Progenitor cell of endocrine pancreas (in vitro differentiated cells): ENCODE measurements at places on chromosomes 7 and 10.

DNA sequence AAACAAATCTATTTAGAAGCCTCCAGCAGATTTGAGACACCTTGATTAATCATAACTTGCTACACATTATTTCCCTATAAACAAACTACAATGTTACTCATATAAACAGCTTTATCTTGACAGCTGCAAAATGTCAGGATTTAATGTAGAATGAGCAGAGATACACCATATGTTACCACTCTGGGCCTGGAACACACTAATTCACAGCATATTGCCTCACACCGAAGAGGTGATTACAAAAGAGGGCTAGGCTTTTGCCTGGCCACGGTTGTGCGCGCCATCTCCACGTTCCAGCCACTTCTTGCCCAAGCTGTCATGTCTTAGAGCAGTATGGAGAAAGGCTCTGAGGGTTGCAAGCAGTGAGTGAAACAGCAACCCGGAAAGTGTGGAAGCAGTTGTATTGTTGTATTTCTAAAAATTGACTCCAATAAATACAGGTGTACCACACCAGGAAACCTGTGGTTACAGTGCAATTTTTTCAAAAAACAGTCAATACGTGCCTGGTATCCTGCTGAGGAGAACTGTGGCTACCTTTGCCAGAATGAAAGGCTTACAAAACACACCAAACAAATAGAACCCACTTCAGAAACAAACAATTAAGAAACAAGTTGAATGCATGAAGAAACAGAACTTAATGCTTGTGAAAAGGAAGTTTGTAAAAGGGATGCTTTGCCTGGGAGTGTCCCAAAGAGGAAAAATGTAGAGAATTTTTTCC lies 498.1 kb downstream of the PLXNA4 start:
- no peak for DNase-seq

- no peak for DNase-seq
Observed at GRCh38 chr7:26337232-26337865, 45.7 kb downstream of the SNX10 start.

- DNase-seq: no peak
Observed at GRCh38 chr7:18532813-18533212, 37.3 kb downstream of the HDAC9 start.

- no peak for DNase-seq
Observed at GRCh38 chr10:2964632-2965296, 102.6 kb upstream of the PFKP start.

DNA sequence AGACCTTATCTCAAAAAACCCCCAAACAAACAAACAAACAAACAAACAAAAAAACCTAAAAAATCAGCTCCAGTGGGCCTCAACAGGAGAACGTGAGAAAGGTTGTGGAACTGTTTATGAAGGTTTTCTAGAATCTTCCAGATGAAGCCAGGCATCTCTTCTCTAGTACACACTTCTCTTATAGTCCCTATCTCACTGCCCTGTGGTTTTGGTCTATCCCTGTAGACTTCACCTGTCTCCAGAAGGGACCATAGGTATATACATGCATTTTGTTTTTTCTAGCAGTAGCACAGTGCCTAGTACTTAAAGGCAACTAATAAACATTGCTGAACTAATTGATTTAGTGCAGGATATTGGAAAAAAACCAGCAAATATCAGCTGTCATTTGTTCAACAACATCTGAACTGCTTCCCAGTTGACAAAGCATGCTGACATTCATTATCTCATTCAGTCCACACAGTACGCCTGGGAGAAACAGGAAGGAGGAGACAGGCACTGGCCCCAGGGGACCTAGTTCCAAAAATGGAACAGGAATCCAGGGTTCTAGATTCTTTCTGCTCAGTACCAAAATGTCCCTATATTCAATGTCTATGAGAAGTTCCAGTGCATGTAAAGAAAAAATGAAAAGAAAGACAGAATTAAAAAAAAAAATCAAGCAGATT lies 59.8 kb downstream of the C10orf67 start:
- no peak for DNase-seq

- no peak for DNase-seq
Observed at GRCh38 chr10:128150561-128150960, 24.3 kb upstream of the MKI67 start.

- DNase-seq: no peak
Observed at GRCh38 chr7:122258971-122259370, 45.6 kb downstream of the FEZF1 start.

GRCh38 chr7:133234961-133235875 lies 17.7 kb upstream of the EXOC4 start:
- no peak for DNase-seq

DNA sequence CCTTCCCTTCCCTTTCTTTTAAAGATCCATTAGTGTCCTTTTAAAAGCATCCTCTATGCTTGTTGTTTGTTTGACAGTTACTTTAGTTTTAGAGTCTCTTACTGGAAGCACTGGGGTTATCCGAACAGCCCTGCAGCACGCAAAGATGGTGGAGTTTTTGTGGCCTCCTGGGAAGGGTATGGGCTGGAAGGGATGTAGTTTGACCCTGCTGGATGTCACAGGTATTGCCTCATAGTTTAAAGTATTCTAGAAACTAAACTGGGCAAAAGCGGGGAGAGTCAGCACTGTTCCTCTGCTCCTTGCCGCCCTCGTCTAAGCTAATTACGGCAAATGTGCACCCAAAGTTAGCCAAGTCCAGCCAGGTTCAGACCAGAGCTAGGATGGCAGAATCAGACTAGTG lies 35.8 kb upstream of the GNAI1 start:
- DNase-seq: no peak
